ENCODE measurements at places on chromosomes 2 and 18.

DNA sequence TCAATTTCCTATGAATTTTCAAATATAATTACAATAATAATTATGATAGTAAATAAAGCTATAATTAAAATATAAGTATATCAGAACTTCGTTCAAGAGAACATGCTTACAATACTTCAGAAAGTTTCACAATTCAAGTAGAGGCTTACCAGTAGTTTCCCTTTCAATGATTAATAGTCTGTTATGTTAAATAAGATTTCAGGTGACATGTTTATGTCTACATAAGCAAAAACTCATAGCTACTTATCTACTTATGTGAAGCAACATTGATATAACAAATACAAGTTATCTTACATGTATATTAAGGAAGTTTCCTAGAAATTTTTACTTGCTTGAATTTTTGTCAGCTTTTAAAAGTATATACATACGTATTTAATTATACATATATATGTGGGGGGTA lies 4.5 kb upstream of the COL3A1 start:
- DNase-seq: no peak

GRCh38 chr2:195411219-195411687 lies 245.8 kb upstream of the SLC39A10 start:
- DNase-seq: no peak

DNA sequence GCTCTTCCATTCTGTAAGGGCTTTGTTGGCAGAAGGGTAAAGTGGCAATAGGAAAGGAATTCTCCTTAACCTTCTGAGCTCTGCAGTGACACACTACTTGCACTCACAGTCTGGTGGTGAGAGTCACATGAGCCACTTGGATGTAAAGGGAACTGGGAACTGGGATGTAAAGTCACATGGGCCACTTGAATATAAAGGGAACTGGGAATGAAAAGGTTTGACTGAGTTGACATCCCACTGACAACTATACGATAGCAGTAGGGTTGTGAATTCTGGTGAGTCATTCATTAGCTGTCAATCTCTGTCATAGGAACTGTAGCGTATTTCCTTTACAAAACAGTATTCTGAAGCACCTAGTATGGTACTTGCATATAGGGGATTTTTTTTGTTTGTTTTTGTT lies 5.5 kb downstream of the RPE start:
- DNase-seq: no peak

DNA sequence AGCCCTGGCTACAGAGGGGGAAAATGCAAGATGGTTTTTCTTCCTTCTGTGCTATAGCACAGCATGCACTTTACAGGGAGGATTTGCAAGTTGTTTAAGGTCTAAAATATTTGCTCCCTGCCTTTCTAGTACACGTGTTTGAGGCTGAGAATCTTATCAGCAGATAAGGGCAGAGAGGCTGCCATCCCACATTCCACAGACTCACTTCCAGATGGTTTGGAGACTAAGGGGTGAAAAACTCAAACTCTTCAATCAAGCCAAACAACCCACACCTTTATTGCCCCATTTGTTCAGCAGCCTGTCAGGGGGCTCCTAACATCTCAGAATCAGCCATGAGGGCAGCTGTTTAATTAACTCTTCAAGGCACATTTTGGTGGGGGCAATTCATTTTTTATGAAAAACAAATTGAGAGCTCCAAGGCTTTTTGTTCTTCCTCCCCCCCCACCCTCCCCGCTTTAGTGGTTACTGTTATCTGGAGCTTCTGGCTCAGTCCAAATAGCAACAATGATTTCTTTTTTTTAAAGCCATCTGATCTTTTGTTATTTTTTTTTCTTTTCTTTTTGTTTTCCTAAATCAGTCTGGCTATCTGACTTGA lies 242.6 kb upstream of the NT5C1B start:
- DNase-seq: no peak

DNA sequence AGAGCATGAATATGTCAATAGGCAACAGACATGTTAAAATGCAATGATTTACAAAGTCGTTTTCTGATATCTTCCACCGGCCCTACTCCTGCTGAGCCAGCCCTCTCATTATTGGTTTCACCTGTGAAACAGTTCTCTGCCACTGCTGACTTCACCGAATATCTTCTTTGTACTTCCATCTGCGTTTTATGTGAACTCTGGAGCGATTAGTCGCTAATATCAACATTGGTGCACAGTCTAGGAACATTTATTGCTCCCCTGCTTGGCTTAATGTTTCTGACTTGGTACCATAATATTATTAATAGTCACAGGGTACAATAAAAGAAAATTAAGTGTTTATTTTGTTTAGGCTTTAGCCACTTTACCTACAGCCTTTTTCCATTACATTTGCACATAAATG lies 105.5 kb downstream of the NCKAP5 start:
- DNase-seq: no peak

DNA sequence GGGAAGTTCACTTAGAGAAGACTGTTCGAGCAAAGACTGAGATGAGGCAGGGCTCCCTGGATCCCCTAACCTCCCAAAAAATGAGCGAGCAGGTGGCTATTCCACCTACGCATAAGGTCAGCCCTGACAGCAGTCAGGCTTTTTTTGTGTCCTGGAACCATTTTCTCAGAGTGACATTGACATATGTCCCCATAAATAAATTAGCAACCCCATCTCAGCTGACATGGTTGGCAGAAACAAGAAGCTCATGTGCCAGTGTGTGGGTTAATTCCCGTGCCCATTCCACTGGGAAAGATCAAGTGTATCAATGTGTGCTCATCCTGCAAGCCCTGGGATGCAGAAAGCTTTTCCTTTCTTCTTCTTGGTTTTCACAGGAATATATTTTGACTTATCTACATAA lies 740.4 kb upstream of the CELF4 start:
- DNase-seq: no peak

DNA sequence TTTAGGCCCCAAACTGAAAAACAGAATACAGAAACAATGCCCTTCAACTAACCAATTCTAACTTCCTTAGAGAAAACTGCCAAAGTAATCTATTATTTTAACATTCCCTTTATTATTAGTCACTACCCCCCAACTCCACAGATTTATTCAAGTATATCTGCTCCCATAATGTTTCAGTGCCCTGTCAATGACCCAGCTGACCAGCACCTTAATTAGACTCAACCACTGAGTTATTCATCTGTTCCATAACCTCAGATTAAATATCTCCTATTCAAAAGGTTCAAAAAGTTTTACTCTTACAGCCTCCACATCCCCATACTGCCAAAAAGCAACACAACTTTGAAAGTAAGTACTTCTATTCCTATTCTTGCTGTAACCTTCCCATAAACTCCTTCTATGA lies 202.4 kb downstream of the EXOC6B start:
- DNase-seq: no peak

DNA sequence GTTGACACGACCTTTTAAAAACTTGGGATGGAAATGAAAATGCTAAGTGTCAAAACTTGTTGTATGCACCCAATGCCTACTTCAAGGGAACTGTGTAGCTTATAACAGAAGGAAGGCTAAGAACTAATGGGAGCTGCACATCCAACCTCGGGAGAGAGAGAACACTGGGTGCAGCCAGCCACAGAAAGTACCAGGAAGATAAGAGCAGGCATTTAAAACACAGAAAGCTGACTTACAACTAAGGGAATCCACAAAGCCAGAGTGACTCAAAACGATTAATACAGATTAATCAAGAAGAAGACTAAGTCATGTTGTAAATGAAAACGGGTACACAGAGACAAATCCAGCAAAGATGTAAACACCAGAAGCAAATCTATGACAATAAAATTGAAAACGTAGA lies 113.4 kb downstream of the HDAC4 start:
- DNase-seq: no peak

DNA sequence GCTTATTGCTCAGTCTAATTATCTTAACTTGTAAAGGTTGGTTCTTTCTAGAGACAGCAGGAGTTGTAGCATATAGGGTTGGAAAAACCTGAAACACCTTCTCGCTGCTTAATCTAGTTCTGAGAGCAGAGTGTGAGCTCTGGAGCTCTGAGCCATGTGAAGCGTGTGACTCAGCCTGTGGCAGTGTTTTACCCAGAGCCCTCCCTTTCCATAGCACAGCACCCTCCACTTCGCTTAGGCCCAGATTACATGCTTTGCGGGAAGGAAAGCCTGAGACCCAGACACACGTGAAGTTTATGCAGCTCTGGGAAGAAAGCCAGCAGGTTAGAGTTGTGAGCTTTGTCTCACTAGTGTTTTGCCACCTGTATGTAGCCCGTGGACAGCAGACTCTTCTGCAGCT lies 74.5 kb downstream of the INPP4A start:
- no peak for DNase-seq

GRCh38 chr2:55500025-55500424 lies 19.5 kb upstream of the CFAP36 start:
- DNase-seq: no peak

GRCh38 chr2:80403081-80403480 lies 98.5 kb upstream of the LRRTM1 start:
- no peak for DNase-seq

DNA sequence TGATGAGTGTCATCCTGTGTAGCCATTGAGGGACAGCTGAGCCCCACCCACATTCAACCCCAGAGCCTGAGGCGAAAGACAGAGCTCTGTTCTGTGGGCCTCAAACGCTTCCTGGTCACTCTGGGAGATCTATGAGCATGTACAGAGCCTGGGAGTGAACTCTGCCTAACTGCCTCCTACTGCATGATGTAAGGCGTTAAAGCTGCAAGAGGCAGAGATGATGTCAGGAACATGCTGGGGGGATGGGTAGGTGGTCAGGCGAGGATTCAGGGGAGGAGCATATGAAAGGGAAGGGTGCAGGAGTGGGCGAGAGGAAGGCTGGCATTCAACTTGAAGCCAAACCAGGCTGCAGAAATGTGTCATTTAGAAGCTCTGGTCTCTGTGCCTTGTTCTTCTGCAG lies 181.0 kb downstream of the TFCP2L1 start:
- no peak for DNase-seq

DNA sequence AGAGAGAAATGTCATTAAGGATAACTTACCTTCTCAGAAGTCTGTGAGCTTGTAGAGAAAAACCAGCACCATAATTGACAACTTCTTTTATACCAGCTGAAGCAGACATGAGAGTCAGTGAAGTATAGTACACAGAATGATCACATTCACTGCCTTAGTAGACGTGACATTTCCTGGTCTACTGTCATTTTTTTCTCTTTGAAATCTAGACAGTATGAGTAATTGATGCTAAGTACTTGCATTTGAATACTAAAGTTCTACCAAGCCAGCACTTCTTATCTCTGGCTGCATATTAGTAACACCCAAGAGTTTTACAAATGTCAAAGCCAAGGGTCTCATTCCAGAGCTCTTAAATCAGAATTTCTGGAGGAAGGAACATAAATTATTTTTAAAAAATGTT lies 25.4 kb upstream of the ACADL start:
- no peak for DNase-seq

DNA sequence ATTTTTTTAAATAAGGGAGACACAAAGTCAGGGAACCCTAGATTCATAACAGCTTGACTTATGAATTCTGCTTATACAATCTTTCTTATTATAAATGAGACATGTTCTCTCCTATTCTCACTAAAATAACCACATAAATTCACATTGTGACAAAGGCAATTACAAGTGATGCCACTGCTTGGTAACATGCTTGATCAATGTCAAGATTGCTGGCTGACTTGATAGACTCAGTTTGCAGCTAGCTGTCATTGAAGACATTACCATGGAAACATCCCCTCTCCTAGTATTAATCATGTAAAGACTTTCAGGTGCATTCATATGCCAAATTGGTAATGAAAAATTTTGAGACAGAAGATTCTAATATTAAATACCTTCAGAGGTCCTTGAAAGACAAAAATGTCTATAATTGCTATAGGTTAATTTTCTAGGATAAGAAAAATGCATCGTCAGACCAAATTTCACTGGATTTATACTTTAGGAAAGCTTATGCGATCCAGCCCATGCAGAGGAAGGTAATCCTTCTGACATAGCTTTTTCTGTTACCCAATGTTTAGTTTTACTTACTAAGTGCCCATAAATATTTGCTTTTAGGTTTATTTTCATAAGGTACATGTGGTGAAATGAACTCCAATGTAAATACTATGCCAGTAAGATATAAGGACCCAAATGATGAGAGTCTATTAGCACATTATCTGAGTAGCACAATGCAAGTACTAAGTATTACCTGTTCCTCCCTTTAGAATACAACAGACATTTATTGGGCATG lies 32.6 kb upstream of the ENOSF1 start:
- DNase-seq: no peak

DNA sequence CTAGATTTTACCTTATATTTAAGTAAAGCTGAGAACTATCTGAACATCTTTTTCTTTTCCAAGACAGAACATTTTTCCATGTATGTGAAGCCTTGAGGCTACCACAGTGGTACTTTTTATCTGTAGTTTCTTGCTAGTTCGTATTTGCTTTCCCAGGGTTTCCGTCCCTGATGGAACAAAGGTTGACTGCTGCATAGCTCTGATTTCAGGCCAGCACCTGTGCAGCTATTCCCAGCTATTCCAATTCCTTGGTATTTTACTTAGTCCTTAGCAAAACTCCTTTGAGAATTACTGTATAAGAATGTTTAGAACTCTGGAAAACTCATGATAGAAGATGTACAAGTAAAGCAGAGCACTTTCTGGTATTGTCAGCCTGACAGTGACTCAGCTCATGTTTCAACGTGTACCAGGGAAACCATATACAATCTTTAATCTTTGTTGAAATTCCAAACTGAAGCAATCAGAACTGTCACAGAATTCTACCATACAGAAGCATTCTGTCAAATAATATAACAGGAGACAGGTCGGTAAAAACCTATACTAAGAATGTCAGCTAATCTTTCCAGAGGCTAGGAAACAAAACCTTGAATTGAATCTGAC lies 162.2 kb downstream of the PKP4 start:
- DNase-seq: no peak

GRCh38 chr2:39855856-39856255 lies 76.8 kb upstream of the THUMPD2 start:
- no peak for DNase-seq

DNA sequence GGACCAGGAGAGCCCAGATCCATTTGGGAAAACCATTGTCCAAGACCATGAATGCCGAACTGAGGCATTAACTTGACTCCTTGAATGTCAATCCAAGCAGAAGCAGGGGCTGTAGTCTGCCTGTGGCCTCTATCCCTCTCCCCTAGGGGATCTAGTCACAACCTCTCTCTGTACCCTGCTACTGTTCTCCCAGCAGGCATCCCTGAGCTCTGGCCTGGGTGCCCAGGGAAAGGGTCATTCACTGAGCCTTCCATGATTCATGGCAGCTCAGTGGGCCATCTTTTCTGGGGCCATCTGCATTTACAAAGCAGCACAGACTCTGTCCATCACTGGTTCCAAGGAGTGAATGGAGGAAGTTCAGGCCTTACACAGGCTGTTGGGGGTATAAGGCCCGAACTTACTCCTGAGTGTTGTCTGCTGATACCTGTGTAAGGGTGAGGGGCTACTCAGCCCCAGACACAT lies 151.8 kb downstream of the ZFP36L2 start:
- DNase-seq: no peak

- DNase-seq: no peak
These were observed 121.7 kb downstream of the PXDN start for GRCh38 chr2:1622521-1623200.

- DNase-seq: no peak
These were observed 162.0 kb downstream of the SH3BP4 start for GRCh38 chr2:235113854-235114253.

Measured in stimulated activated CD4-positive, alpha-beta T cell treated with anti-CD3 and anti-CD28 coated beads, Interleukin-12 subunit alpha, Interleukin-12 subunit beta, amount 100 ng/mL, for 24 hours (primary cell).